GM04503 (cell line): ENCODE measurements at places on chromosomes 16 and 17.

- no peak for DNase-seq
Measured at GRCh38 chr17:30831257-30831656, 509 bp upstream of the ATAD5 start.

DNA sequence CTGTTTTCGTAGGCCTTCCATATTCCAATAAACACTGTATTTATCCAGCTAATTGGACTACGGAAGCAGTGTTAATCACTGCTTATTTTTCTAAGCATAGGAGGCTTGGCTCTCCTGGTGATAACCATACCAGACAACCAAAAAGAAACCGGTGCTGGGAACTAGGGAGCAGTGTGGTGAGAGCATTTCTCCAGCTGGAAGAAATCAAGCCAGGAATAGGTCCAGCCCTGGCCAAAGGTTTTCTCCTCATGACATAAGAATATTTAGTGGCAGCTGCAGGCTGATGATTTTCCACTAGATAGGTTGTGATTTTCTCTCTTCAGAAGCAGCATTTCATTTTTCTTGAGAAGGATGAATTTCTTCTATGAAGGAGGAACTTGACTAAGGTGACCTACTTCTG is 141.5 kb downstream of the TRIM37 start:
- DNase-seq: no peak

GRCh38 chr17:34628879-34629278 is 49.5 kb downstream of the TMEM132E start:
- no peak for DNase-seq

GRCh38 chr16:88804552-88805339 is 1.2 kb downstream of the CDT1 start:
- no peak for DNase-seq

- no peak for DNase-seq
Measured at GRCh38 chr16:26196310-26196709, 504.6 kb downstream of the HS3ST4 start.

- no peak for DNase-seq
Measured at GRCh38 chr17:76022285-76022684, 4.8 kb downstream of the EVPL start.

DNA sequence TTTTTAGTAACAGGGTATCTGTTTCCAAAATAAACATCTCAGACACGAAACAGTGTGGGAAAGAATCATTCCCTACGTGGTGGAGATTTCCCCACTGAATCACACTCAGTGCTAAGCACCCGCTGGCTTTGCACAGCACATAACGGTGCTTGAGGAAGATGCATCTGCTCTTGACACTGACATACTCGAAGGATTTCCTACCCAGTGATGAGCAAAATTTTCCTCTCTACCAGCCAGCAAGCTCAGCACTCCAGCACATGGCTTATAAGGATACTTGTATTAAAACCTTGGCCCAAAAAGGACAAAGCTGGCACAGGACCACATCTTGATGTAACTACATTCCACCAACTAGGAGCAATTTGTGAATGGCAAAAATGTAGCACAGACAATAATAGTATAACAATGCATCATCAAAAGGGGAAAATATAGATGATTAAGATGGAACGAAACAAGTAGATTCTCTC is 59.0 kb downstream of the ANKFY1 start:
- DNase-seq: peak; percentile 99

- DNase-seq: no peak
Measured at GRCh38 chr16:56012482-56012811, 137.3 kb upstream of the CES5A start.

- no peak for DNase-seq
Measured at GRCh38 chr16:84841787-84842300, 22.1 kb downstream of the CRISPLD2 start.

GRCh38 chr17:45061606-45062205 is 589 bp downstream of the NMT1 start:
- no peak for DNase-seq

DNA sequence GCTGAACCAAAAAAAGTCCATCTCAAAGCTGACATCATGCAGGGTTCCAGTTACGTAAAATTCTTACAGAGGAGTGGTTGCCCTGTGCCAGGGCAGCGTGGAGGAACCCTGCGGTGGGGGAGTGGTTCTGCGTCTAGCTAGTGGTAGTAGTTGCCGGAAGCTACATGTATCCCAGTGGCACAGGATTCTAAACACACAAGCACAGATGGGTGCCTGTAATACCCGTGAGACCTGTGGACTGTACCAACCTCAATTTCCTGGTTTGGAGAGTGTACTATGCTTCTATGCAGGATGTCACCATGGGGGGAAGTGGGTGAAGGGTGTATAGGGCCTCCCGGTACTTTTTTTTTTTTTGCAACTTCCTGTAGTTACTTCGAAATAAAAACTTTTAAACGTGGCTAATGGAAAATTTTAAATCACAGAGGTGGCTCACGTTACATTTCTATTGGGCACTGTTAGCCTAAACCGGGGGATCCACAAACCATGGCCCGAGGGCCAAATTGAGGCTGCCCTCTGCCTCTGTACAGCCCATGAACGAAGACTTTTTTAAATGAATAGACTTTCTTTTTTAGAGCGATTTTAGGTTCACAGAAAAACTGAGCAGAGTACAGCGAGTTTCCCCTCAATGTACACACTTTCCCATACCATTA is 38.5 kb downstream of the TBC1D16 start:
- no peak for DNase-seq

- DNase-seq: no peak
Measured at GRCh38 chr16:62404842-62405611, 368.8 kb upstream of the CDH8 start.

DNA sequence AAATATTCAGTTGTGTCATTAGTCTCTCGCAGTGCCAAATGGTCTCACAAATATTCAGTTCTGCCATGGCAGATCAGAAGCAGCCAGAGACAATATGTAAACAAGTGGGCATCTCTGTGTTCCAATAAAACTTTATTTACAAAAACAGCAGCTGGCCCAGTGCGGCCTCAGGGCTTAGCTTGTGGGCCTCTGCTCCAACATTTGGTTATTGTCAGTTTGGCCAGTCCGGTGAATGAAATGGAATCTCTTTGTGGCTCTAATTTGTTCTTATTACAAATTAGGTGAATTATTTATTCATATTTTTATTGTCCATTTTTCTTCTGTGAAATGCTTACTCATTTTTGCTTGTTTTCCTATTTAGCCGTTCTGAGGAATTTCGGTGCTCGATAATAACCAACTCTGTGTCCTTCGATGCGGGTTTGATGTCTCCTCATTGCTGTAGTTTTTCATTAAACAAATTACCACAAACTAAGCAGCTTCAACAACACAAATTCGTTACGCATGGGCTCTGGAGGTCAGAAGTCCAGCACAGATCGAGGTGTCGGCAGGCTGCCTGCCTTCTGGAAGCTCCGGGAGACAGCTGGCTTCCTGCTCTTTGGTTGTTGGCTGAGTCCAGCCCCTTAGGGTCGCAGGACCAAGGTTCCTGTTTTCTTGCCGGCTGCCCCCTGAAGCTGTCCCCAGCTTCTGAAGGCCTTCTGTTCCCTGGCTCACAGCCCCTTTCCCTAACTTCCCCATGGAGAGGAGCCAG is 4.1 kb upstream of the SLC38A10 start:
- DNase-seq: no peak

- DNase-seq: no peak
Measured at GRCh38 chr17:39667262-39667944, 850 bp upstream of the PNMT start.

DNA sequence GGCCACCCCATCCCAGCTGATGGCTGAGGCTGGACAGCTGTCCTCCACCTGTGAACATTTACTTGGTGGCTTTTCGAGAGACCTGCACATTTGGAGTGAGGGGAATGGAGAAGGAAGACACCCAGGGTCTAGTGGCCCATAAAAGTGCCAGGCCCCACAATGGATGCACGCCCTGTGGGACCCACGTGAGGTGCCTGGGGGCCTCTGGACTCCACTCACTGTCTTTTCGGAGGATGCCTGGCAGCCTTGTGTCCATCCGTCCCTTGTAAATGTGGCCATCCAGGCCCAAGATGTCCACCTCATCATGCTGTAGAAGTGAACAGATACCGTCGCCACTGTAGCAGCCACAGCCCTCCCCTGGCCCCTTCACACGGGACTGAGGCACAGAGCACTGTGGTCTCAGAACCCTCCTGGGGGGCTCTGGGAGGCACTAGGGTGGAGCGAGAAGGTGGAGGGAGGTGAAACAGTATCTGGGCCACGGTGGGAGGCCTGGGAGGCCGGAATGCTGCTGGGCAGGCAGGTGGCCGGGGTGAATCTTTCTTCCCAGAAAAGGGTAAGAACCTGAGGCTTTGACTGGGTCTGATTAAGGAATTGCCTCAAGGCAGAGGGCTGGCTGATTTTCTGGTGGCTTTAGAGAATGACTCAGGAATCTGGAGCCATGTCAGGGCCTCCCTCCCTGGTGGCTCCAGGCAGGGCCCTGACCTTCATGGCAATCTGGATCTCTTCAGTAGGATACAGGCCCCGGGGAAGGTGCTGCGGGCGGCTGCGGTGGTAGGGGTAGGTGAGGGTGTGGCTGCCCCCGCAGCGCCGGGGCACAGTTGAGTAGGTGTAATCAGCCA is 11.5 kb downstream of the UBALD2 start:
- DNase-seq: no peak

- no peak for DNase-seq
Measured at GRCh38 chr17:81412490-81413093, 17.3 kb downstream of the BAHCC1 start.

DNA sequence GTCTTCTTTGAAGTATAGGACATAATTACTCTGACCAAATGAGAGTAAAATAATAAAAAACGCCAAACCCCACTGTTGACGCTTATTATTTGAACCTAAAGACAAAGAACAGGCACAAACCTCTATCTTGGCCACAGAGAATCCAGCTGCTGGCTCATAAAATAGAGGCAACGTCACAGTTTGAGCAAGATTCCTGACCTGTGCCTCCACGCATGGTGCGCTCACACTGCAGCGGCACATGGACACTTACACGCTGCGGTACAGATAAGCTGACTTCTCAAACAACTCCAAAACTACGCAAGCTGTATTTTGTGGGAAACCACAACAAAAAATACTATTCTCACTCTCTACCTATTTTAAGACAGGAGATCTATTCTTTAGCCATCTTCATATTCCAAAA is 38.8 kb upstream of the TRAP1 start:
- DNase-seq: no peak

- no peak for DNase-seq
Measured at GRCh38 chr16:6576606-6577005, 756.0 kb upstream of the RBFOX1 start.

DNA sequence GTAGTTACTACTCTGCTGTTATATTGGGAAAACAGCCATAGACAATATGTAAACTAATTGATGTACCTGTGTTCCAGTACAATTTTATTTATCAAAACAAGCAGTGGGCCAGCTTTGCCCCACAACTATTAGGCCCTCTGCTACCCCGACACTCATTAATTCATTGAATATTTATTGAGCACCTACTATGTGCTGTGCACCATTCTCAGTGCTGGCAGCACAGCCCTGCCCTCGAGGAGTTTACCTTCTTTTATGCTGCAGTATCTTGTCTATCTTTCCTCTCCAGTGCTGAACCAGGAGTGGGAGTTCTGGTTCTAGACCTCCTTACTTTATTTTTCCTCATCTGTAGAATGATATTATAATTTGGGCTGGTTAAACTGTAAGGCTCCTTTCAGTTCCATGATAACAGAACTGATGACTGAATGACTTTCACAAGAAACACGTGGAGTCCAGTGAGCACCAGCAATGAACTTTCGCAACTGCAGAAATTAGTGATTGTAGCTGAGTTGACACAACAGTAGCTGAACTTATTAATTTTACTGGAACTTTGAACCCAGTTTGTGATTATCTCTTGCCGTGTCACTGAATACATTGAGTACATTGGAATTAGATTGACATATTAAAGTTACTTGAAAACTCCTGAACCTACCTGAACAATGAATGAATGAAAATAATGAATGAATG is 2.4 kb downstream of the GOSR2 start:
- no peak for DNase-seq

GRCh38 chr17:61678339-61678738 is 87.3 kb upstream of the NACA2 start:
- no peak for DNase-seq

- no peak for DNase-seq
Measured at GRCh38 chr17:1693339-1693738, 8.7 kb upstream of the PRPF8 start.

DNA sequence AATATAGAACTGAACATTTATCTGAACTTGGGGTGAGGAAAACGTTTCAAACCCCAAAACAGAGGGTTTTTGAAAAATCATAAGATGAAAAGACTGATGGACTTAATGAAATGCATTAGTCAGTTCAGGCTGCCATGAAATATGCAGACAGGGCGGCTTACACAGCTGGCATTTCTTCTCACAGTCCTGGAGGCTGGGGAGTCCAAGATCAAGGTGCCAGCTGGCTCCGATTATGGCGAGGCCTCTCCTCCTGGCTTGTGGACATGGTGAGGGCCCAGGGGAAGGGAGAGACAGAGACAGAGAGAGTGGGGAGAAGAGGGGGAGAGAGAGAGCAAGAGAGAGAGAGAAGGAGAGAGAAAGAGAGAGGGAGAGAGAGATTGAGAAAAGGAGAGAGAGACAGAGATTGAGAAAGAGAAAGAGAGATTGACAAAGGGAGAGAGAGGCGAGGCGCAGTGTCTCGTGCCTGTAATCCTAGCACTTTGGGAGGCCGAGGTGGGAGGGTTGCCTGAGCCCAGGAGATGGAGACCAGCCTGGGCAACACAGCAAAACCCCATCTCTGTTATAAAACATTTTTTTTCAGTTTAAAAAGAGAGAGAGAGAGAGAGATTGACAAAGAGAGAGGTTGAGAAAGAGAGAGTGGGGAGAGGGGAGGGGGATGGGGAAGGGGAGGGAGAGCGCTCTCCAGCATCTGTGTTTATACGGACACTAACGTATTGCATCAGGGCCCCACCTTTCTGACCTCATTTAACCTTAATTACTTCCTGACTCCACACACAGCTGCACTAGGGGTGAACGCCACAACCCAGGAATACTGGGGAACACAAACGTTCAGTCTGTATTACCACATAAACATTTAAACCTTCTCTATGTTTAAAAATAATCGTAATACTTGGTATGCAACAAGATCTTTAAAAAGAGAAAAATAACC is 24.6 kb upstream of the RPH3AL start:
- peak; percentile 30 for DNase-seq

DNA sequence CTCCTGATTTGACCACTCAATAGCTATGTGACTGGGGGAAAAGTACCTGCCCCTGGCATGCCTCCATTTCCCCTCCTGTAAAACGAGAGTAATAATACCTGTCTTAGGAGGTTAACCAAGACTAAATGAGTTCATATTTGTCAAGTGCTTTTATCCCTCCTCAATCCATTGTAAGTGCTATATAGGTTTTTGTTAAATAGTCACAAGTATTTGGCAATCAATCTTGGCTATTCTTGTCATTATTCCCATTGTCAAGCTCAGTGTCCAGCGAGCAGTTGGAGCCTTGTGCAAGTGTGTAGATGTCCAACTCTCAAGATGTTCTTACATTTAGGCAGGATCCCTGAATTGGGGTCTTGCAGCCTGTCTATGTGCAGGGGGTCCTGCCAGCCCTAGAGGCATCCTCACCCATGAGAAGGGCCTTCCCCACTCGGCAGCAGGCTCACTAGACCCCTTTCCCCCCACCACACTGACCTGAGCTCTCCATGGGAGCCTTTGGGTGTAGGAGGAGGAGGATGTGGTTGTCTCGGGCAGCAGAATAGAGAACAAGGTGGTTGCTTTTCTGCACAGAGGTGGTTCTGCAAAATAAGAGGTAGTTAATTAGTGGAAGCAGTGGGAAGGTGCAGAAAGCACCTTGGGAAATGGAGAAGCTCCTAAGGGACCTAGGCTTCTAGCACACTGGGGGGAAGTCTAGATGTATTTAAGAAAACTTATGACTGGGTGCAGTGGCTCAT is 18.0 kb downstream of the PIK3R6 start:
- no peak for DNase-seq

- DNase-seq: no peak
Measured at GRCh38 chr16:56350491-56351405, 74.6 kb downstream of the AMFR start.
